MCF 10A (cell line): ENCODE measurements at places on chromosomes 6 and 20.
A peak's percentile ranks its signal among the peaks of the same experiment; 100 is the strongest.

DNA sequence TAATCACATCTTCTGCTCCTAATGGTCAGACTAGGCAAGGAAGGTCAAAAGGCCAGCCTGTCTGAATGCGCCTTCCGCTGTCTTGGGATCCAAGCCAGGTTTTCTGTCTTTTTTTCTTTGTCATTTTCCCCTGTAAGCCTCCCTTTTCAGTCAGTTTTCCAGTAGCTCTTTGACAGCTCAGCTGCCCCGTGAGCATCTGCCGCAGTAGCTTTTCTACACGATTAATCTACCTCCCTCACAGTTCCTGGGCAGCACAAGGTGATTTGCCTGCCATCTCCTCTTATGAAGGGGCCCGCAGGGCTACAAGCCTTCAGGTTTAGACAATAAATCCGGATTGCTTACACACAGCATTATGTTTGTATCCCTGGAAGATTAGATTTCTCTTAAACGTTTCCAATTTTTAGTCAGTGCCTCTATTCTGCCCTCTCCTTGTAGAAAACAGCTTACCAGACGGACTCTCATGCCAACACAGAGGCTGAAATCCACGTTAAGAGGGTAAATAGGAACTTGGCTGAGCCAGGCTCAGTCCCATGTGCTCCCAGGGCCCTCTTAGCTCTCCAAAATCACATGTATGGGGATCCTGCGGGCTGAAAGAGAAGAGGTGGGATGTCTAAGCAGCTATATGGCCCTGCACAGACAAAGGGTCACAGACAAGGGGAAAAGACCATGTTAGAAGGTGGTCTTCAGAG is 77.2 kb downstream of the LY86 start:
- DNase-seq = no peak

DNA sequence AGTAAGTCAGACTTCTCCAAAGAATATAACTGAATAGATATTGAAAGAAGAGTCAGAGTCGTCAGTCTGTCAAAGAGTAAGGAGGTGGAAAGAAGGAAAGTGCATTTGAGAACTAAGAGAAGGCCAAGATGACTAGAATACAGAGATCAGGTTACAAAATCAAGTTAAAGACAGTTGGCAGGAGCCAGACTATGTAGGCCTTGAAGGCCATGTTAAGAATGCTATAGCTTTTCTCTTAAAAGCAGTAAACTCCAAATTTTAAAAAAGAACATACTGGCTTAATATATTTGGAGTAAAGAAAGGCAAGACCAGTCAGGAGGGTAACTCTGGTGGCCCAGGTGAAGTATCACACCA is 68.8 kb downstream of the IBTK start:
- DNase-seq = no peak

- no peak for DNase-seq
Measured at GRCh38 chr6:122734529-122735395, 44.8 kb upstream of the FABP7 start.

DNA sequence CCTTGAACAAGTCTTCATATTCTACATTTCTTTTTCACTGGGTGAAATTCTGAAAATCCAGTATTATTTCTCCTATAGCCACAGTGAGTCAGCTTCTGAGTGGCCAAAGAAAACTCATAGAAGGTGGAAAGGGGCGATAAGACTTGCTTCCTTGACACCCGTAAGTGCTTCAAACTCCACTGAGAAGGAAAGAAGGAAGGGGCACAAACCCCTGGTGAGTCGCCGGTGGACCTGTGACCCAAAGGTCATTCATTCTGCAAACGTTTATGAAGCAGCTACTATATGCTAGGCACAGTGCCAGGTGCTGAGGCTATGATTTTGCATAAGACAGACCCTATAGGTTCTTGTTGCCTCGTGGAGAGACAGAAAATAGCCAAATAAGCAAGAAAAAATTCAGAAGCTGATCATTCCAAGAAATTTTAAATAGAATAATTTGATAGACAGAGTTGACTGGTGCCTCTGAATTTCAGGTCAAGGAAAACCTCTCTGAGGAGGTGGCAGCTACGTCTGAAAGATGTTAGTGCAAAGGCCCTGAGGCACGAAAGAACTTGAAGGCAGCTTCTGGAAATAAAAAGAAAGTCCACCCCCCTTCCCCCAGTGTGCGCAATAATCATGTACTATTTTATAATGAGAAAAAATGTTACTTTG is 118.2 kb downstream of the CD24 start:
- no peak for DNase-seq

- DNase-seq = peak; percentile 99
Measured at GRCh38 chr20:23225407-23226060, 125.1 kb upstream of the NXT1 start.

DNA sequence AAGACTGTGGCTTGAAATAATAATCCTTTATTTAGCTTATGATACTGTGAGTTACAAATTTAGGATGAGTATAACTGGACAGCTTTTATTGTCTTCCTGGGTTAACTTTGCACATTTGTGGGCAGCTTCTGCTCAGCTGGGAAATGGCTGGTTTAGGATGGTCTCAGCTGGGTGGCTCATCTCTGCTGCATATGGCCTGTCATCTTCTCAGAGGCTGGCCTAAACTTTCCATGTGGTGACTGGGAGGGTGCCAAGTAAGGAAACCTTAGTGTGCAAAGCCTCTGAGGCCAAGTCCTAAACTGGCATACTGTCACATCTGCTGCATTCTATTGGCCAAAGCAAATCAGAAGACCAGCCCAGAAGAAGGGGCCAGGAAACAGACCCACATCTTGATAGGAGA is 40.2 kb downstream of the BTBD3 start:
- no peak for DNase-seq

DNA sequence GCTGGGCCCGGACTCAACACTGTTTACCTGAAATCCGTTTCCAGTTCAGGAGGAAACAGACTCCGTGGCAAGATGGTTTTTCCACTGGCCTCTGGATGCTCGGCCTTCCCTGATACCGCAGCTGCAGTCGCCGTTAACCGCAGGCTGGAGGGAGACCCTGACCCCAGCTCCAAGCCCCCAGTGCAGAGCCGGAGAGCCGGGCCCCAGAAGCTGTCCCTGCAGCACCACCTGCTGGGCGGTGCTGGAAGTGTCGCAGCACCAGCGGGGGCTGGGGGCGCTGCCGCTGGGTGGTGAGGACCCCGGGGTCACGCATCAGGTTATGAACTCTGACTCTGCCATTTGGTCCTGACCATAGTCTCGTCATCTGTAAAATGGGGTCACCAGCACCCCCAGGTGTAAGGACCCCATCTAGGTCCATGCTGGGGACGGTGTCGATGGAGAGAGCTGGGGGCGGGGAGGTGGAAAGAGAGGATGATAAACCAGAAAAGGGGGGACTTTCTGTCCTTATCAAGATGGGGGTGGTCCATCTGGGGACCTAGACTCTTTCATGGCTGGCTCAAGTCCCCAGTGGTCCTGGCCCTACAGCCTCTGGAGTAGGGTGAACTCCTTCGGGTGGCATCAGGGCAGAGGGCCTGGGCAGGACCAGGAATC is 20.8 kb upstream of the CHRNA4 start:
- DNase-seq = peak; percentile 13

- no peak for DNase-seq
Measured at GRCh38 chr6:37821446-37821845, 1.9 kb downstream of the ZFAND3 start.

DNA sequence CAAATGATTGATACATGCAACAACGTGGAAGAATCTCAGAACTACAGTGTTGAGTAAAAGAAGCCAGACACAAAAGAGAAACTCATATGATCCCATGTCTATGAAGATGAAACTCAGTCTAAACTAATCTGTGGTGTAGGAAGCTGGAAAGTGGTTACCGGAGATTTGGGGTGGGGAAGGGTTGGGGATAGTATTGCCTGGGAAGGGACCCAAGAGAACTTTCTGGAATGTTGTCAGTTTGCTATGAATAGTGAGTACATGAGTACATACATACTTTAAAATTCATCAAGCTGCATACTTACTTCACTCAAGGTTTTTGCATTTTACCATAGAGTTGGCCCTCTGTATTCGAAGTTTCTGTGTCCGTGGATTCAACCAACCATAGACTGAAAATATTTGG is 106.0 kb downstream of the SAMD5 start:
- DNase-seq = no peak

DNA sequence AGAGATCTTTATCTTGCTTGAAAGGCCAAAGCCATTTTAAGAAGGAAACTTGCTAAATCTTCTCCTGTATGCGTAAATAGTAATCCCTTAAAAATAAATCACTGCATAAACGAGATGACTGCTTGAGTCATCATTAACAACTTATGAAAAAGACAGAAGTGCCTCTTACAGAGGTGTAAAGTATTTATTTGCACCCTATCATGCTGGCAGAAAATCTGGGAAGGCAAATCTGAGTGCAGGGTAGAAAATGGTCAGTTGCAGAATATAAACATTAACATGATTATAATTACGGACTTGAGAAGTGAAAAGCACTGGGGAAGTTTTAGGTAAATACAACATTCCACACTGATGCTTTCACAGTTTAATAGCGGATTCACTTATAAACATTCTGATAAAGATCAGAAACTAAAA is 67.5 kb upstream of the FBXO30 start:
- DNase-seq = no peak

DNA sequence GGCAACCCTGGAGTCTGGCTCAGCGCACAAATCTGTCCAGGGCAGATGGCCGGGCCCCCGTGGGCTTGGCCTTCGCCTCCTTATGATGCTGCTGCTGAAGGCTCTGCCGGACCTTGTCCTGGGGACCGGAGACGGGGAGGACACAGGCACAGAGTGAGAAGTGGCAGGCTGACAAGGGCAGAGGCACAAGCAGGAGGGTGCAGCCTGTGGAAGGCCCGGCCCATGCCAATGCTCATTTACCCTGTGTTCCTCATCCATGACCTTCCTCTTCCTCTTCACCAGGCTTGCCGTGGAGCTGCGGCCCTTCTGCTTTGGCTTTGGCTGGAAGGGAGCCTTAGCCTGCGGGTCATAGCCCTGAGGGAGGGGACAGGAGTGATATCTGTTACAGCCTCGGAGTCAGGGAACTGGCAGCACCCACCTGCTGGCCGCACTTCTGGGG is 2.4 kb downstream of the B3GALT4 start:
- no peak for DNase-seq

GRCh38 chr6:149969635-149970034 is 5.9 kb downstream of the ULBP1 start:
- DNase-seq = no peak

DNA sequence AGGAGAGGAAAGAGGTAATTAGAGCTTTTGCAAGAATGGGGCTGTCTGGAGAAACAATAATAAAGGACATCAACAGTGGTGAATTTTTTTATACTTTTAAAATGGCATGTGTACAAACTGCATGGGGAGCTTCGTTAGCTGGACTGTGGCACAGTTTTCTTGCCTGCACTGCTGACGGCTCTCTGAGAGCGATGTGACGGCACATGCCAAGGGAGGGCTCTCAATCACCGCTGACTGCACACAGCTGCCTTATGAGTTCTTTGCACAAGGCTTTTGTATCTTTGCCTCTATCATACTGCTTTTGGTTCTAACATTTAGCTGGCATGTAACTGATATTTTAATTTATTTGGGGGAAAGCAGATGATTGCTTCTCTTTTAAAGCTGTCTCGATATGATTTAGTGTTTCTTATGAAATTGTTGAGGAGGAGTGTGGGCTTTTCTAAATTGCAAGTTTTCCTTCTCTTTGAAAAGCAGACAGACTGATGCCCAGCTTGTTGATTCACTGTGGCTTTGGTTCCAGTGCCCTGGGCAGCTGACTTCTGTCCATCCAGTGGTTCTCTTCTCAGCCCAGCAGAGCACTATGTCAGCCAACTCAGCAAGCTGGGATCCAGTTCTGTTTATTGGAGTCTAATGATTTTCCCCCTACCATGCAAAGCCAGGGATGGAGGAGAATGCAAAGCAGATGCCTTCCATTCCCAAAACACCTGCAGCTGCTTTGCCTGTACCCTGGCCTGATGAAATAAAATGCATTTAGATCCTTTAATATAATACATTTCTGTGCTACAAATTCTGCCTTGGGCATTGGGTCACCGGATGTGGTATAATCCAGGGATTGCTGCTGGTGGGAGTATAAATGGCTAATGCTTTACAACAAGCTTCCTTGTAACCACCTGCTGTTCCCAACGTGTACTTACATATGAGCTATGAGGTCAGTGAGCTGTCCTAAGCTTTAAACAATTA is 323.9 kb downstream of the ZFAND3 start:
- no peak for DNase-seq

DNA sequence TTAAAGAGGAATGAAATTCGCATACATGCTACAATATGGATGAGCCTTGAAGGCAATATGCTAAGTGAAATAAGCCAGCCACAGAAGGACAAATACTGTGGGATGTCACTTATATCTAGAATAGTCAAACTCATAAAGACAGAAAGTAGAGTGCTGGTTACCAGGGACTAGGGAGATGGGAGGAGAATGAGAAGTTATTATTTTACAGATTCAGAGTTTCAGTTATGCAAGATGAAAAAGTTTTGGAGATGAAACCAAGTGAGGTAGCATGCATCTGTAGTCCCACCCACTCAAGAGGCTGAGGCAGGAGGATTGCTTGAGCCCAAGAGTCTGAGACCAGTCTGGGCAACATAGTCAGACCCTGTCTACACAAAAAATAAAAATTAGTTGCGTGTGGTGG is 82.5 kb upstream of the ARID1B start:
- no peak for DNase-seq

GRCh38 chr20:63006540-63007359 is at the start of gene BHLHE23:
Gene BHLHE23 (minus strand): TSS chr20:63006964. CDS start chr20:63006774, 190 bp downstream.
- no peak for DNase-seq

DNA sequence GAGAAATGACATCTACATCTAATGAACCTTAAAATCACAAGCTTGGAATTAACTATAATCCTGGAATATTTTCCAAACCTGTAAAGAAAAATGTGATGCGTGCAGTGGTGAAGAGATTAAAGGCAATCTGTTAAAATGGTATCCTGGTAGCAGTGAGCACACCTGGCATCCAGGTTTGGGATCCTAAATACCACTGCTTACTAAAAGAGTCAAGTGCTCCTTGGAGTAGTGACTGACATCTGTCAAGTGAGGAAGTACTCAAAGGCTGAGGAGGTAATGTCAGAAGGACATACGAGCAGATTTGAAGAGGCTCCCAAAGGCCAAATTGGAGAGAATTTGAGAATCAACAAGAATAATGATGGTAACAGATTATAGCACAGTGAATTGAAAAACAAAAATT is 32.8 kb downstream of the PCMT1 start:
- DNase-seq = no peak

- DNase-seq = peak; percentile 48
Measured at GRCh38 chr6:5984150-5985089, 22.3 kb downstream of the NRN1 start.

- no peak for DNase-seq
Measured at GRCh38 chr6:122890250-122890649, 101.2 kb downstream of the SMPDL3A start.

DNA sequence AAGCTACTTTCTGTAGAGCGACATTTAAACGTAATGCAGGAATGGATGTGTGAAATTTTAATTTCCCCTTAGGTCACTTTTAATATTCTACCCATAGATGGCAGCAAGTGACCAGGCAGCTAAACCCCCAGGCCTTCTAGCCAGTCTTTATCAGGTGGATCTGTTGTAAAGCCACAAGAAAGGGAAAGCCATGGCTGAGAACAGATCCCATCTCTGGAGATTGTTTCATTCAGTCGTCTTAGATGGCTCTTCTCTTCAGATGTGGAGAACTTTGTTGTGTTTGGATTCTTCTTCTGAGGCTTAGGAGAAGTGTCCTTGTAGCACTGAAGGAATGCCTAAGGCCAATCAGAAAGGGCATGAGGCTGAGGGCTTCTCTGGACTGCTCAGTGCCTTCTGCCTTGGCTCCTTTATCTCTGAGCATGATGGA is 15.8 kb upstream of the RNF182 start:
- peak; percentile 74 for DNase-seq

GRCh38 chr6:30985490-30985889 is 2.0 kb downstream of the MUC21 start:
- DNase-seq = no peak
